NCI-H510A (cell line): ENCODE measurements at places on chromosomes 16 and 17.

GRCh38 chr16:49515861-49516260 is 142.3 kb downstream of the C16orf78 start:
- no peak for DNase-seq

DNA sequence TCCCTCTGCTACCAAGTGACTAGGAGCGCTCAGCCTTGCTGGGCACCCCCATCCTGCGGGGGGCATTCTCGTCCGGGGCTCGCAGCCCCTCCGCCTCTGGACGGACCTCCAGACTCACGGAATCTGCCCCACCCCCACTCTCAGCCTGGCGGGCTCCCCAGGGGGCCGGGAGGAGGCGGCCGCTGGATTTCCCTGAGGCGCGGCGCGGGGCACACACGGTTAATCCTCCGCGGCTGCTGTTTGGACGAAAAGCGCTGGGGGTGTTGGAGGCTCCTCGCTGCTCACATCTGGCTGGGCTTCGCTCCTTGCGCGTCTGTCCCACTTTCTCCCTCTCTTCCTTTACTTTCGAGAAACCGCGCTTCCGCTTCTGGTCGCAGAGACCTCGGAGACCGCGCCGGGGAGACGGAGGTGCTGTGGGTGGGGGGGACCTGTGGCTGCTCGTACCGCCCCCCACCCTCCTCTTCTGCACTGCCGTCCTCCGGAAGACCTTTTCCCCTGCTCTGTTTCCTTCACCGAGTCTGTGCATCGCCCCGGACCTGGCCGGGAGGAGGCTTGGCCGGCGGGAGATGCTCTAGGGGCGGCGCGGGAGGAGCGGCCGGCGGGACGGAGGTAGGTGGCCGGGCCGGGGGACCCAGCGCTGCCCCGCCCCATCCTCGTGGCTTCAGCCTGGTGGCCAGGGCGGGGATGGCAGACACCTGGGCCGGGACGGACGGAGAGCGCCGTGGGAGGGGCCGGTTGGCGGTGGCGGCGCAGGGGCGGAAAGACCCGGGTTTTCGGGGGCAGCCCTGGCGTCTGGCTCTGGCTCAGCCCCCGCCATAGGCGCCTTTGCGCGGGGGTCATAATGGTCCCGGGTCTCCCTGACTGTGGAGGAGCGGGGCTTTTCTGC is at the start of gene C1QTNF1:
C1QTNF1 (plus strand) TSS at position 284 of the 886 bp plus-strand sequence. CDS start 19,800 bp downstream, outside the sequence.
- DNase-seq: peak; percentile 56

DNA sequence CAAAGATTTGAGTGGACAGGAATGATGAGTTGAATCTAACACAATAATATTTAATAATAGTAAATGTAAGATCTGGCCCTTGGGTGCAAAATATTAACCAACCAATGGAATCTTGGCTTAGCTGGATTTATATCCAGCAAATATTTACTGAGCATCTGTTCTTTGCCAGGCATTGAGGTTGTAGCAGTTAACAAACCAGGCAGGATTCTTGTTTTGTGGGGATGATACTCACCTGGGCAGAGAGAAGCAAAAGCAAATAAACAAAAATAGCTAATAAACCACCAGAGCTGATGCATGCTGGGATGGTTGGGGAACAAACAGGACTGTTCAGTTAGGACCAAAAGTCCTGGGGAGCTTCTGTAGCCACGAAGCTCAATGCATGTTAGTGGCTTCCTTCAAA is 84.1 kb upstream of the CDH13 start:
- DNase-seq: no peak

DNA sequence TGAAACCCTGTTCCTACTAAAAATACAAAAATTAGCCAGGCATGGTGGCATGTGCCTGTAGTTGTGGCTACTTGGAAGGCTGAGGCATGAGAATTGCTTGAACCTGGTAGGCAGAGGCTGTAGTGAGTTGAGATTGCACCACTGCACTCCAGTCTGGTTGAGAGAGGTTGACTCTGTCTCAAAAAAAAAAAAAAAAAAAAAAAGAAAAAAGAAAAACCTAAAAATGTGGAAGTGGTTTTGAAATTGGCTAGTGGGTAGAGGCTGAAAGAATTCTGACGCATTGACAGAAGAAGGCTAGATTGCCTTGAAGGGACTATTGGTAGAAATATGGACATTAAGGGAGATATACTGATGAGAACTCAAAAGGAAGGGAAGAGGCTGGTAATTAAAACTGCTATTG is 33.6 kb upstream of the CPPED1 start:
- DNase-seq: no peak

GRCh38 chr17:61496174-61496956 is 44.1 kb downstream of the TBX4 start:
- no peak for DNase-seq

DNA sequence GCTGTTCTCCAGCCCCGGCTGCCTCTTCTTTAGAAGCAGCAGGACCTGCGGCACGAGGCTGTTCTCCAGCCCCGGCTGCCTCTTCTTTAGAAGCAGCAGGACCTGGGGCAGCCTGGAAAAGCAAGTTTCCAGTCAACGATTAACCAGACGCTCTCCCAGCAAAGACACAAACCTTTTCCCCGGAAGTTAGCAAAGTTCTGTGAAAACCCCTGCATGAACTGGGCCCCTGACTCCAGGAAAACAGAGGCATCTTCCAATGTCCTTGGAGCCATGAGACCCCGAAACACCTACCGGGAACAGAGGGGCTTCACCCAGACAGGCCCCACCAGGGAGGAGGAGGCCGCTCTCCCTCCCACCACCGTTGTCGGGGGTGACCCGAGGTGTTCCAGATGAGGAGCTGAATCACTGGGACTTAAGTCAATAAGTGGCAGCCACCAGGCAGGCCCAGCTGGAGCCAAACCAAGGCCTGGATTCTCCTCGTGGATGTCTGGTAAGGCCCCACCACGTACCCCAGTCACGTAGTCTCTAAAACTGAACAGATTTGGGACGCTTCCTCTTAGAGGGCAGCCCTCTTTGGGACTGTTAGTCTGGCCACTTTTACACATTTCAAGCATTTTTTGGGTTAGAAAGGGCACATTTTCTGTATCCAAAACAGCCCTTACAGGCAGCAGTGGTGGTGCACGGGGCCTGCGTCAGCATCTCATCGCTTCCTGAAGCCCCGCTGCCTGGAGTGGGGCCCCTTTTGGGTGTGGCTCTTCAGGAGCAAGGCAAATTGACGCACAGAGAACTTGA is at the start of gene RPH3AL:
RPH3AL (minus strand) TSS at position 387 of the 792 bp plus-strand sequence. CDS start 25,264 bp downstream, outside the sequence.
- peak; percentile 80 for DNase-seq

GRCh38 chr16:56669005-56669839 is at the start of gene MT1H:
Gene MT1H, plus strand, starts transcription at chr16:56669814. Its CDS starts 71 bp downstream, at chr16:56669885.
- DNase-seq: no peak

- no peak for DNase-seq
Measured at GRCh38 chr17:71899317-71899716, 221.5 kb upstream of the SOX9 start.

DNA sequence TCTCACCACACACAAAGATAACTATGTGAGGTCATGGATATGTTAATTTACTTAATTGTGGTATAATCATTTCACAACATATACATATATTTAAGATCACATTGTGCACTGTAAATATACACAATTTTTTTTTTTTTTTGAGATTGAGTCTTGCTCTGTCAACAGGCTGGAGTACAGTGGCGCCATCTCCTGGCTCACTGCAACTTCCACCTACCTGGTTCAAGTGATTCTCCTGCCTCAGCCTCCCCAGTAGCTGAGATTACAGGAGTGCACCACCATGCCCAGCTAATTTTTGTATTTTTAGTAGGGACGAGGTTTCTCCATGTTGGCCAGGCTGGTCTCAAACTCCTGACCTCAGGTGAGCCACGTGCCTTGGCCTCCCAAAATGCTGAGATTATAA is 11.5 kb upstream of the PRSS54 start:
- DNase-seq: no peak

- DNase-seq: no peak
Measured at GRCh38 chr16:53945996-53946395, 242.0 kb downstream of the FTO start.

DNA sequence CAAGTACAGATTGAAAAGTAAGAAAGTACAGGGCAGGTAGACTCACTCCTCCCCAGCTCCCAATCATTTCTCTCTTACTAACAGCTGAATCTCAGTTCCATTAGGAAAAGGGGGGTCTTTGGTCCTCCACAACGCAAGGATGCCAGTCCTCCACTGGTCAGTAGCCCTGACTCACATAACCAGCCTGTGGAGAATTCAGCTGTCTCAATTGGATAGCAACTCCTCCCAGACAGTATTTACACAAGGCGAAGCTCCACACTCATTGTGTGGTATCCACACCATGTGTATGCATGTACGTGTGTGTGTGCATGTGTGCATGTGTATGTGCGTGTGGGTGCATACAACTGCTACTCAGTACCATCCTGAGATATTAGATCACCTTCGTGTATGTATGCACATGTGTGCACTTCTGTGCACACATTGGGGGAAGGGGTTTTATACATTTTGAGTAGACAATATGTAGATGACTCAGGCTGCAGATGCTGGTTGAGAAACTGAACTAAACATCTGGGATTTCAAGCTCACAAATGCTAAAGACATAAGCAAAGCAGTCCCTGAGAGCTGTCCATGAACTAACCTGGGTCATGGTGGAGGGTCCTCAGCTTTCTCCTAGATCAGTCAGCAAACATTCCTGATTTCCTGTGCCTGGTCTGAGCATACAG is 240.1 kb downstream of the SLC39A11 start:
- DNase-seq: no peak

DNA sequence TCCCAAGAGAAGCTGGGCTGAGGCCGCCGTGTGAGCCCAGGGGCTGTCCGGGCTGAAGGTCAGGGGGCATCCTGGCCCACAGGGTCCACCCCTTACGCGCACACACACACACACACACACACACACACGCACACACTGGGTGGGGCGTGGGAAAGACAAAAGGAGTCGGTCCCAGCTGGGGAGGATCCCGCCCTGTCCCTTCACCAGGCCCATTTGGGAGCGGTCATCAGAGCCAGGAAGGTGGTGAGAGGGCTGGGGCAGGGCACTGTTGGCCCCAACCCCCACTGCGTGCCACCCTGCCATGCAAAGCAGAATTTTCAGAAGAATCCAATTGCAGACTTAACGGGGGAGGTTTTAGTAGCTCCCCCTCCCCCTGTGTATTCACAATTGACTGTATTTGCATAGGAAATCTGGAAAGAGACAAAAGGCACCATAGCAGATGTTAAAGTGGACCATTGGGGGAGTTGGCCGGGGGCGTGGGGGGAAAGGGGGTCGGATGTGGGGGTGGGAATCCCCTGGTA is 11.3 kb upstream of the CD300A start:
- no peak for DNase-seq

DNA sequence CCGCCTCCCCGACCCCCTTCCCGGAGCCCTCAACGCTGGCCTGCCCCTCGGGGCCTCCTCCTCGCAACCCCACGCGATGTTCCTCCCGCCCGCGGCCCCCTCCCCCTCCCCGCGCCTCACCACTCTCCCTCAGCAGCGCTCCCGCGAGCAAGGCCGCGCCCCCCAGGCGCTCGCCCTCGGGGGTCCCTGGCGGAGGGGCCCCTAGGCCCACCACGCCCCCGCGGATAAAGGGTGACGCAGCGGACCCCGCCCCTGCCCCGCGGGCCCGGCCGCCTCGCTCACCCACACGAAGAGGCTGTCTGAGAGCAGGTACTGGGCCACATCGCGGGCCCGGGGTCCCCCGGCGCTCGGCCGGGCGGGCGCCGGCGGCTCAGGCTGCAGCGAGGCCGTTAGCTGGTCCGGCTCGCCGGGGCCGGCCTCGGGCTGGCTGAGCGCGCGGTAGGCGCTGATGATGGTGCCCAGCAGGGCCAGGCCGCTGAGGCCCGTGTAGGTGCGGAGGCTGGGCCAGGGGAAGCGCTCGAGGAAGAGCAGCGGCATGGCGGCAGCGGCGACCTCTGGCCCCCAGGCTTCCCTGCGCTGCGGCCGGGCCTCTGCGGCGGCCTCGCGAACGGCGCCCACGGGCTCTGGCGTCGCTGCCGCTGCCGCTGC is 430 bp downstream of the AMFR start:
- DNase-seq: no peak

DNA sequence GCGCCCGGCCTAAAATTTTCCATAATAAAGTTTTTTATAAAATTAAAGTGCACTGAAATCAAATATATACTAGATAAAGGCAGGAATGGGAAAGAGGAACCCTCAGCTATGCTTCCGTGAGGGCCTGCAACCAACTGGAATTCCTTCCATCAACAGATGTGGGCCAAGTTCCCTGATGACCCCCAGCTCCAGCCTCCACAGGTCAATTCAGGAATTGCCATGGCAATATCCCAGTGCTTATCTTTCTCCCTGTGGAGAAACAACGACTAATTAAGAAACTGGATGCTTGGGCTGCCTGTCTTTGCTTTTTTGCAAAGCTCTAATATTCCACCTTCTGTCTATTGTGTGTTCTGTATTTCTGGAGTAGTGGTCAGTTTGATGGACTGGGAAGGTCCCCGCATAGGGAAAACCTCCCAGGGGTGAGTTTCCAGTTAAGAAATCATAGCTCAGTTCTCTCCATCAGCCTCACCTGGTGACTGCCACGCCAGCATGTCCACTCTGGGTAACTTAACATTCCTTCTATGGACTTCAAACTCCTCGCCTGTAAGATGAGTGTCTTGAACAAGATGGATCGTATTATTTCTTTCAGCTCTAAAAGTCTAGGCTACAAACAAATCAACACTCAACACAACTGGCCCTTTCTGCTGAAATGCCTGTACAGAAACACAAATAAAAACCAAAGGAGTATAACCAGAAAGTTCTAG is 67.9 kb downstream of the CREBBP start:
- DNase-seq: no peak

GRCh38 chr16:2085669-2086068 is 37.9 kb downstream of the TSC2 start:
- no peak for DNase-seq

DNA sequence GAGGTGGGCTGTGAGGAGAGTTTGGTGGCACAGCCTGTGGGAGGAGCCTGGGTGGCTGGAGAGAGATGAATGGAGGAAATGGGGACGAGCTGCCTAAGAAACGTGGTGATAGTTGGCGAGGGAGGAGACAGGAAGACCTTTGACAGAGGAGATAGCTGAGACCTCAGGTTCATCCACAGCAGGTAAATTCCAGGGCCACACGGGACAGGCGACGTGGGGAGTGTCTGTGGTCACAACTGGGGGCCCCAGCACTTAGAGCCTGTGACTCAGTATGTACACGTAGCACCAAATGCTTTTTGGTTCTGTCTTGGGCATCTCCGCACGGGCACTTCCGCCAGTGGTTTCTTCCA is 7.7 kb downstream of the MINK1 start:
- no peak for DNase-seq

GRCh38 chr17:42275527-42276358 is 448 bp downstream of the STAT5B start:
- DNase-seq: no peak

GRCh38 chr17:13113821-13114525 is 96.1 kb upstream of the ELAC2 start:
- DNase-seq: no peak

GRCh38 chr17:56891751-56892150 is 22.1 kb downstream of the TRIM25 start:
- DNase-seq: no peak
